Cardiac fibroblast (primary cell): ENCODE measurements at places on chromosomes 11 and 22.

DNA sequence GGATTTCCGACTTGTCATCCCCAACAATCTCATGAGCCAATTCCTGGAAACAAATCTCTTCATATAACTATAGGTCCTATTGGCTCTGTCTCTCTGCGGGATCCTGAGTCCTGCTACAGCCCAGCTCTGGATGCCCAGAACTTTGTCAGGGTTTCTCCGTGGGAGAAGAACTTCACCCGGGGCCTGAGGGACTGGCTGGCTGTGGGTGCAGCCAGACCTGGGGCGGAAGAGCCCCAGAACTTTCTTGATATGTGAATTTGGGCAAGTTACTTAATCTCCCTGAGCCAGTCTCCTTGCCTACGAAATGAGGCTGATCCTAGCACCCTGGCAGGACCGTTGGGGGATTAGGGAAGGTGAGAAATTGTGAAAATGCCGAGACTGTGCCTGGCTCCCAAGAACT lies 6.6 kb upstream of the TRIM29 start:
- DNase-seq = no peak

DNA sequence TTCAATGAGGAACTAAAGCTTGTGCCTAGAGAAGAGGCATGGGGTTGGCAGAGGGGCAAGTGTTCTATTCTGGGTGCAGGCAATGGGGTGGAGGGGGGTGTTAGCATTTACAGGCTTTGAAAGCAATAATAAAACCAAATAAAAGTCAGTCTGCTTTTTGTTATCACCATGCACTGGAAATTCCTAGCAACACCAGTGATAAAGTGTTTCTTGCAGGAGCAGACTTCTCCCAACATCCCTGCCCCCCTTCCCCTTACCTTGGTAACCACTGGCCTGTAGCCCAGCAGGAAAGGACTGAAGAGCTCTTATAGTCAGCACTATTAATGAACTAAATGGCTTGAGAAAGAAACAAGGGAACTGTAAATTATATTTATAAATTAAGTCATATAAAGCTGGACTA lies 65.2 kb upstream of the SESN3 start:
- no peak for DNase-seq

DNA sequence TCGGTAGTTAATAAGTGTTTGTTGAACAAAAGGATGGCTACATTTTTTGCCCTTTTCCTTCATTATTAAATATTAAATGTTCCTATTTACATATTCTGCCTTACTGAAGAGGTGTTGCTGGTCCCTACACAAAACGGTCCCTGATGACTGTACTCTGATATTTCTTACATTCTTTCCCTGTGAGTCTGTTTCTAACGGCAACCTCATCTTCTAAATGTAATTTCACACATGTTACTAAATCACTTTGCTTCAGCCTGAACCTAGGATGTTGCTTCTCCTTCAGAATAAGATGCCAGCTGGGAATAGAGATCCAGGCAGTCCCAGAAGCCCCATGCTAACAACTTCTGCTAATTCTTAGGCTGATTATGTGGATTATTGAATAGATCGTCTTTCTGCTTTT lies 50.3 kb downstream of the SPON1 start:
- no peak for DNase-seq

- DNase-seq = no peak
Measured at GRCh38 chr11:44760477-44760872, 33.7 kb downstream of the TSPAN18 start.

DNA sequence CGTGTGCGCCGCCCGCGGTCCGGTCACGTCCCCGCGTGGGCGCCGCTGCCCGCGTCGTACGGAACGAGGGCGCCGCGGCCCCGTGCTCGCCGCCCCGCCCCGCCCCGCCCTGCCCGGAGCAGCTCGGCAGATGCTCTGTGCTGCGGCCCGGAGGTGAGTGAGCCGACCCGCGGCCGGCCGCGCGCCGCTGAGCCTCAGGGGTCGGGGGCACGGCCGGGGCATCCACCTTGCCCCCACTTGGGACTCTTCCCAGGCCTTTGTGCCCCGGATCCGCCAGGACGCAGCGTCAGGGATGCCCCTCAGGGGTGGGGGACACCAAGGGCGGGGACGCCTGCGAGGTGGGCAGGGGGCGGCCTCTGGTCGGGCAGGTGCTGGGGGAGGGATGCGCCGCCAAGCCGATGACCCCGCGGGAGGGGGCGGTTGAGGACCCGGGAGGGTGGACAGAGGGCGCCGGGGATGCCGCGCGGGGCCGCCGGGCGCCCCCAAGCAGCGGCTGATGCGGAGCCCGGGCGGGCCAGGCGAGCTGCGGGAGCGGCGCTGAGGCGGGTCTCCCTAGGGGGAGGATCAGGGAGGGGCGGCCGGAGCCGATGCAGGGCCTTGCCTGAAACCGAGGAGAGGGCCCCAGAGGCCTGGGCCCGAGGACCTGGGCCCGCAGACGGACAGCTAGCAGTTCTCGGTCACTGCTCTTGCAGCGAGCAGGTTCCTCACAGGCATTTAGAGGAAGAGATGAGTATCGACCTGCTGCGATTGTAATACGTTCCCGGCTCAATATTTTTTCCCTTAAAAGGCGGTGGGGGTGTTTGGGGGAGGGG lies at the start of gene GNAZ:
GNAZ (plus strand) TSS at position 102 of the 812 bp plus-strand sequence. CDS start 25,177 bp downstream, outside the sequence.
- DNase-seq = no peak

DNA sequence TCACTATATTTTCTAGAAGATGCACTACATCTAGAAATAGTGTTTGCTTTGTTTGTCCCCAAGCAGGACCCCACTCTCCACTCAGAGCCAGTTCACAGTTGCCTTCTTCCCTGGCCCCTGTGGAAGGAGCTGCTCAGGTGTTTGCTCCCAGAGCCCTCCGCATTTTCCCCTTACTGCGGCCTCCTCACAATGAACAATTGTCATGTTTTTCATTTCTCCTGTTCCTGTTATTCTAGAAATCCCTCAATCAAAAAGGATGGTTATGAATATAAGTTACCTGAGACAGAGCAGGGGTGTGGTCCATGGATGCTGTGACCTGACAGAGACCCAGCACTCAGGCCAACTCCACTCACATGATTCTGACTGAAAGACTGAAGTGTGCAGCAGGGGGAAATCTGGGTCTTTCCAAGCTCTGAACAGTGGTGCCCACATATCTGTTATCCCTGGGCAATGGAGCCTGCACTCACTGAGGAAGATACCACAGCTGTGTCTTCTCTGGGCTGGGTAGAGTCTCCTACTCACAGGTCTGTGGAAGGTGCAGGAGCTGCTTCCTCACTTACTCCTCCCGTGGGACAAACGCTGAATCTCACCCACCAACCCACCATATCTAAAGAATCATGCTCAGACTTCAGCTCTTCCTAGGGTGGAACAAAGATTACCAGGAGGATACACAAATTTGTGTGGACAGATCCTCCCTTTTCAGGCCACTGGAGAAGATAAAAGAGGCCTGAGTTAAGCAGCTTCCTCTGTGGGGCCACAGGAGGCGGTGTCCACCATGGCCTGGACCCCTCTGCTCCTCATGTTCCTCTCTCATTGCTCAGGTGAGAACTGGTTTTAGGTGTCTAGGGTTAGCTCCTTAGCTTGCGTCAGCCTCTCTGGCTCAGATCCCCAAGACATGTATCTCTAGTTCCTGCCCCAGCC lies 87.1 kb upstream of the TOP3B start:
- no peak for DNase-seq
